RWPE2 (cell line): ENCODE measurements at places on chromosomes 4 and X.

GRCh38 chr4:184647266-184648053 is 1.8 kb downstream of the CASP3 start:
- peak overlapping the region; percentile 70 for H3K27ac ChIP-seq
- H3K4me1 ChIP-seq: peaks cover 13% of the 10 kb centered on the region
- peak overlapping the region; percentile 96 for H3K4me3 ChIP-seq
- H3K27me3 ChIP-seq: no peaks in the 10 kb centered on the region
- H3K36me3 ChIP-seq: peaks cover 15% of the 10 kb centered on the region

- H3K36me3 ChIP-seq: no peaks in the 10 kb centered on the region
- DNase-seq: no peak
- no peak overlapping the region for H3K4me3 ChIP-seq
- H3K4me1 ChIP-seq: no peaks in the 10 kb centered on the region
- no peaks in the 10 kb centered on the region for H3K27me3 ChIP-seq
- H3K27ac ChIP-seq: no peak overlapping the region
These were observed 127.5 kb upstream of the BMP3 start for GRCh38 chr4:80903020-80903419.

DNA sequence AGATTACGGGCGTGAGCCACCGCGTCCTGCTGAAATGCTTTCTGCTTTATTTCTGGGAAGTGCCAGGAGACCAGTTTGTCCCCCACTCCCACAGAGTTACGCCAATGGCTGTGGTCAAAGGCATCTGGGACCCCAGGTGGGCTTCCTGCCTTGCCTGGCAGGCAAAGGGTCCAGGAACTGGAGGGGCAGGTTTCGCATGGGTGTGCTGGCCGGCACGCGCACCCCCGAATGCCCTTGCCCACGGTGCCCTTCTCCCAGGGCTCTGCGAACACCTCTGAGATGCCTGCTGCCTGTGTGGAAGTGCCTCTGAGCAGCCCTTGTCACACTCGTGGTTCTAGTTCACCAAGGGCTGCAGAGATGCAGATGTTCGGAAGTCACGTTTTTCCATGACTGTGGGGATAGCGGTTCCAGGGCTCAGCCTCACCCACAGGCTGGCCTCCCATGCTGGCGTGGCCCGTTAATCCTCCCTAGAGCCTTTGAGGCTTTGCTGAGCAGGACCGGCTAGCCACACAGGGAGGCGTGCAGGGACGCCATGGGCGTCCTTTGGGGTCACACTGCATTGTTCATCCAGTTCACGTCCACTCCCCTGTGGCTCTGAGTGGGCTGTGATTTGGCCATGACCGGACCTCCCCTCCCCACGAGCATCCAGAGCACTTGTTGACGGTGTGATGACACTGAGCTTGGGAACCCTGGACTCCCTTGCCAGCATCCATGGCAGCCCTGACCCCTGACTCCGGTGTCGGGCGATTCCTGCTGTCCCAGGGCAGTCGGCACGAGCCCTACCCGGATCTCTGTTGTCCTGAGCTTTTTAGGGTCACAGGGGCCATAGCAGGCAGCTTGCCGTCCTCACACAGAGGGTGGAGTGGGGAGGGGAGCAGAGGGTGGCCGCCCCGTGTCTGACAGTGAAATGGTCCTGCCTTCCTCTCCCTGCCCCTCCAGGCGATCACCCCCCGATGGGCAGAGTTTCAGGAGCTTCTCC is 12.7 kb upstream of the ADD1 start:
- DNase-seq: peak; percentile 41
- no peak overlapping the region for H3K4me3 ChIP-seq

DNA sequence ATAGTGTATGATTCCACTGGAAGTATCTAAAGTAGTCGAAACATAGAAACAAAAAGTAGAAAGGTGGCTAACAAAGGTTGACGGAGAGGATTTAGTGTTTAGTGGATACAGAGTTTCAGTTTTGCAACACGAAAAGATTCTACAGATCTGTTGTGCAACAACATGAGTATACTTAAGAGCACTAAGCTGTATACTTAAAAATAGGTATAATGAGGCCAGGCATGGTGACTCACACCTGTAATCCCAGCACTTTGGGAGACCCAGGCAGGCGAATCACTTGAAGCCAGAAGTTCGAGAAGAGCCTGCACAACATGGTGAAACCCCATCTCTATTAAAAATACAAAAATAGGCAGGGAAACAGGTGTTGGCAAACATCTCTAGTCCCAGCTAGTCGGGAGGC is 7.9 kb upstream of the ATRX start:
- no peak for DNase-seq
- no peak overlapping the region for H3K4me3 ChIP-seq
- no peaks in the 10 kb centered on the region for H3K36me3 ChIP-seq
- H3K4me1 ChIP-seq: no peaks in the 10 kb centered on the region
- H3K27ac ChIP-seq: no peak overlapping the region
- H3K27me3 ChIP-seq: no peaks in the 10 kb centered on the region

DNA sequence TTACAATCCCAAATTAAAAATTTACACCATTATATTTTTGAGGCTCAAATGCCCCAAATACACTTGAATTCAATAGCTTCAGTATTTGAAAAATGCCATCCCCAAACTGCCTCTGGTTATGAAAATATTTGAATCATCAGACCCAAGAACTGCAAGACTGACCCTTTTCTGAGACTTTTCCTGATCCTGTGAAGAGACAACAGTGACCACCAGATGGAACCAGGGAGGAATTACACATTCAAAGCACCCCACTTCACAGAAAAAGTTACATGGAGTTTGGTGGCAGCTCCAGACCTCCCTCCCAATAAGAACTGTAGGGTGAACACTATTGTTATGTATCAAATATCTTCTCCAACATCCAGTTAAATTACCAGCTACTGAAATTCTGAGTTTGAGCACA is 44.0 kb upstream of the SCD5 start:
- H3K27ac ChIP-seq: no peak overlapping the region
- peaks cover 94% of the 10 kb centered on the region for H3K36me3 ChIP-seq

DNA sequence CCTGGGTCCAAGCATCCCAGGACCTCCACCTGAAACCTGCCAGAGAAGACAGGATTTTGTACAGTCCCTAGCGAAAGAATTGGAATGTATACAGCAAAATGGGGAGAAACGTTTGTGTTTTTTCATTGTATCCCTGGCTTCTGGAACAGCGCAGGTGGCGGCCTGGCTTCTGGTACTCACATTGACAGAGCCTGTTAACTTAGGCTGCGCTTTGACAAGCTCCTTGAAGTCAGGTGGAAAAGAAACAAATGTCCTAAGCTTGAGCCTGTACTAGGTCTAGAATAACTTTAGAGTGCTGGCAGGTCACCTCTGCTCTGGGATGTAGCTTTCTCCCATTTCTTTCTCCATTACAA is 343.7 kb upstream of the KLF3 start:
- no peaks in the 10 kb centered on the region for H3K36me3 ChIP-seq
- H3K27me3 ChIP-seq: no peaks in the 10 kb centered on the region
- peak overlapping the region; percentile 73 for H3K27ac ChIP-seq
- peaks cover 16% of the 10 kb centered on the region for H3K4me1 ChIP-seq

DNA sequence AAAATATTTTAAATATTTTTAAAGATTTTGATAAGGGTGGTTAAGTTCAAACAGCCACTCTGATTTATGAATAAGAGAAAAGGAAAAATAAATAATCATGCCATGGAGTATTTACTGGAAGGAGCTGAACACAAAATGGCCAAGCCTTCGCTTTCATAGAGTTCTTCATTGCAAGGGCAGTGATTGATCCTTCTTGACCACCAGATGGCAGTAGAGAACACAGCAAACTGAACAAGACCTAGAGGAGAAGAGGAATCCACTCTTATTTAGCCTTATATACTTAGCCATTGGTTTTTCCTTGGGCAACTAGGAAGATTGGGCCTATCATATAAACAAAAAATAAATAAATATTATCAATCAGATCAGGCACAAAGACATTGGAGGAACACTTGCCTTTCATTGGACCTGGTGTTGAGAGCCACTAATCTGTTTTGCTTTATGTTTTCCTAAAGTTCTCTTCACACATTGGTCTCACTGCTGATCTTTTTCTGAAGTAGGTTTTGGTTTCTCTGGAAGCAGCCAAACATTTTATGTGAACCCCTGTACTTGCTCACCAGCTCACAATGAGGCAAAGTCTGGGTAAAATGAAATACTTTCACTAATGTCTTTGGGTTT is 58.1 kb upstream of the PARM1 start:
- no peak overlapping the region for H3K4me3 ChIP-seq
- H3K4me1 ChIP-seq: peaks cover 4% of the 10 kb centered on the region
- no peak overlapping the region for H3K27ac ChIP-seq
- no peak for DNase-seq

- no peaks in the 10 kb centered on the region for H3K36me3 ChIP-seq
- no peak for DNase-seq
- H3K27me3 ChIP-seq: no peaks in the 10 kb centered on the region
- H3K4me1 ChIP-seq: peaks cover 18% of the 10 kb centered on the region
These were observed 189.6 kb upstream of the LNX1 start for GRCh38 chr4:53780736-53781400.

GRCh38 chr4:137674066-137674465 is 141.8 kb upstream of the PCDH18 start:
- H3K36me3 ChIP-seq: no peaks in the 10 kb centered on the region
- no peak for DNase-seq
- peaks cover 16% of the 10 kb centered on the region for H3K4me1 ChIP-seq
- peak overlapping the region; percentile 17 for H3K27ac ChIP-seq
- H3K27me3 ChIP-seq: no peaks in the 10 kb centered on the region
- H3K4me3 ChIP-seq: no peak overlapping the region

GRCh38 chr4:55574252-55574651 is 17.8 kb downstream of the PDCL2 start:
- no peaks in the 10 kb centered on the region for H3K36me3 ChIP-seq
- no peak overlapping the region for H3K4me3 ChIP-seq
- H3K27ac ChIP-seq: no peak overlapping the region
- no peak for DNase-seq
- no peaks in the 10 kb centered on the region for H3K27me3 ChIP-seq

GRCh38 chr4:55466001-55466400 is 70.2 kb downstream of the TMEM165 start:
- no peak overlapping the region for H3K4me3 ChIP-seq
- no peaks in the 10 kb centered on the region for H3K27me3 ChIP-seq
- no peaks in the 10 kb centered on the region for H3K4me1 ChIP-seq
- H3K36me3 ChIP-seq: peaks cover 69% of the 10 kb centered on the region

GRCh38 chrX:44244008-44244407 is 99.5 kb downstream of the EFHC2 start:
- no peaks in the 10 kb centered on the region for H3K27me3 ChIP-seq
- H3K36me3 ChIP-seq: no peaks in the 10 kb centered on the region
- no peak overlapping the region for H3K27ac ChIP-seq
- no peak overlapping the region for H3K4me3 ChIP-seq
- no peak for DNase-seq

DNA sequence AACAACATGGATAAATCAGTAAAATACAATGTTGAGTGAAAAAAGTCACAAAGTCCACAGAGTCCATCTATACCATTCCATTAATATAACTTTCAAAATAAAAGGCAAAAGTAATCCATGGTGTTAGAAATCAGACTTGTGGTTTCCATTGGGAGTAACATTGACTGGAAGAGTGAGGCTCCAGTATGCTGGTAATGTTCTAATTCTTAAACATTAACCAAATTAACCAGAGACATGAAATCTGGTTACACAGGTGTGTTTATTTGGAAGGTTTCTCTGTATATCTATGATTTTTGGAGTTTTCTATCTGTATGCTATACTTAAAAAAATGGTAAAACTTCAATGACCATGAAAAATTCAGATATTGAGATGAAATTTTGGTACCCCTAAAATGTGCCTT is 42.6 kb downstream of the SULT1B1 start:
- no peaks in the 10 kb centered on the region for H3K27me3 ChIP-seq
- H3K4me3 ChIP-seq: no peak overlapping the region
- DNase-seq: no peak
- H3K36me3 ChIP-seq: no peaks in the 10 kb centered on the region

- no peaks in the 10 kb centered on the region for H3K4me1 ChIP-seq
- H3K27me3 ChIP-seq: no peaks in the 10 kb centered on the region
- H3K4me3 ChIP-seq: no peak overlapping the region
- no peaks in the 10 kb centered on the region for H3K36me3 ChIP-seq
- H3K27ac ChIP-seq: no peak overlapping the region
These were observed 64.6 kb downstream of the SYNPO2 start for GRCh38 chr4:118953276-118953675.

GRCh38 chr4:42473071-42473684 is 75.9 kb downstream of the SHISA3 start:
- no peak overlapping the region for H3K4me3 ChIP-seq
- no peaks in the 10 kb centered on the region for H3K27me3 ChIP-seq
- DNase-seq: no peak
- H3K4me1 ChIP-seq: no peaks in the 10 kb centered on the region
- H3K36me3 ChIP-seq: no peaks in the 10 kb centered on the region
- H3K27ac ChIP-seq: no peak overlapping the region

- DNase-seq: no peak
- no peak overlapping the region for H3K4me3 ChIP-seq
- H3K36me3 ChIP-seq: no peaks in the 10 kb centered on the region
- H3K4me1 ChIP-seq: no peaks in the 10 kb centered on the region
- no peak overlapping the region for H3K27ac ChIP-seq
These were observed 2726.8 kb downstream of the PCDH7 start for GRCh38 chr4:33446953-33447352.

GRCh38 chrX:14295426-14295825 is 233.9 kb upstream of the GLRA2 start:
- no peaks in the 10 kb centered on the region for H3K27me3 ChIP-seq
- no peaks in the 10 kb centered on the region for H3K4me1 ChIP-seq
- no peak for DNase-seq
- H3K27ac ChIP-seq: no peak overlapping the region
- no peaks in the 10 kb centered on the region for H3K36me3 ChIP-seq

GRCh38 chrX:56429581-56429980 is 133.8 kb upstream of the UBQLN2 start:
- no peaks in the 10 kb centered on the region for H3K36me3 ChIP-seq
- no peaks in the 10 kb centered on the region for H3K4me1 ChIP-seq
- no peak for DNase-seq
- H3K4me3 ChIP-seq: no peak overlapping the region
- no peak overlapping the region for H3K27ac ChIP-seq

- H3K27me3 ChIP-seq: no peaks in the 10 kb centered on the region
- no peak overlapping the region for H3K27ac ChIP-seq
- no peak for DNase-seq
- H3K36me3 ChIP-seq: no peaks in the 10 kb centered on the region
These were observed 2.0 kb downstream of the PRKX start for GRCh38 chrX:3711331-3711917.

DNA sequence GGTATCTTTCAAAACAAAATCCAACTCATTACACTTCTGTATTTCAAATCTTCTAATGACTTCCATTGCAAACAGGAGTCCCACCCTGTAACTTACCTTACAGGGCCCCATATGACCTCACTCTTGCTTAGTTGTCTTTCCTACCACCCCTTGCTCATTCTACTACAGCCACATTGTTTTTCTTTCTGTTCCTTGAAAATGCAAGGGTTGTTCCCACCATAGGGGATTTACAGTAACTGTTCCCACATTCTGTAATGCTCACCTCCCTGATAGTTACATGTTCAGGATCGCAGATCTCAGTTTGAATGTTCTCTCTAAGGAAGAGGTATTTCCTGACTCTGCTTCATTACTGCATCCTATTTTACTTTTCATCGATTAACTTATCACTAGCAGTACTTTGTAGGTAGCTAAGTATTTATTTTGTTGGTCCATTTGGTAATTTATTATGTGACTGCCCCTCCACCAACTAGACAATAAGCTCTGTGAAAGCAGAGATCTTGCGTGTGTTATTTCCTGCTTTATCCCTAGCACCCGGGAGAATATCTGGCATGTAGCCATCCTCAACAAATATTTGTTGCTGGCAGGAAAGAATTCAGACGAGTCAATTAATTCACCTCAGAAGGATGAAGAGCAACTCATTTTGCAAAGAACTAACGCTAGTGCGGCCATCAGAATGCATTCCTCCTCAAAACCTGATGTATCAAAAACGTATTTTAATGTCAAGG is 21.4 kb downstream of the MAOB start:
- H3K27ac ChIP-seq: no peak overlapping the region
- no peaks in the 10 kb centered on the region for H3K36me3 ChIP-seq
- H3K4me1 ChIP-seq: peaks cover 13% of the 10 kb centered on the region
- H3K27me3 ChIP-seq: no peaks in the 10 kb centered on the region
- DNase-seq: no peak
